Left ventricle myocardium superior (tissue), 1 donor: ENCODE measurements at places on chromosomes 3 and 15. TPM values are rescaled to one million over a fixed set of nuclear protein-coding genes. Genes with fewer than 3 reads are reported as not detected.

GRCh38 chr3:1515882-1516281 lies 423.1 kb downstream of the CNTN6 start:
- DNase-seq, result no peak

DNA sequence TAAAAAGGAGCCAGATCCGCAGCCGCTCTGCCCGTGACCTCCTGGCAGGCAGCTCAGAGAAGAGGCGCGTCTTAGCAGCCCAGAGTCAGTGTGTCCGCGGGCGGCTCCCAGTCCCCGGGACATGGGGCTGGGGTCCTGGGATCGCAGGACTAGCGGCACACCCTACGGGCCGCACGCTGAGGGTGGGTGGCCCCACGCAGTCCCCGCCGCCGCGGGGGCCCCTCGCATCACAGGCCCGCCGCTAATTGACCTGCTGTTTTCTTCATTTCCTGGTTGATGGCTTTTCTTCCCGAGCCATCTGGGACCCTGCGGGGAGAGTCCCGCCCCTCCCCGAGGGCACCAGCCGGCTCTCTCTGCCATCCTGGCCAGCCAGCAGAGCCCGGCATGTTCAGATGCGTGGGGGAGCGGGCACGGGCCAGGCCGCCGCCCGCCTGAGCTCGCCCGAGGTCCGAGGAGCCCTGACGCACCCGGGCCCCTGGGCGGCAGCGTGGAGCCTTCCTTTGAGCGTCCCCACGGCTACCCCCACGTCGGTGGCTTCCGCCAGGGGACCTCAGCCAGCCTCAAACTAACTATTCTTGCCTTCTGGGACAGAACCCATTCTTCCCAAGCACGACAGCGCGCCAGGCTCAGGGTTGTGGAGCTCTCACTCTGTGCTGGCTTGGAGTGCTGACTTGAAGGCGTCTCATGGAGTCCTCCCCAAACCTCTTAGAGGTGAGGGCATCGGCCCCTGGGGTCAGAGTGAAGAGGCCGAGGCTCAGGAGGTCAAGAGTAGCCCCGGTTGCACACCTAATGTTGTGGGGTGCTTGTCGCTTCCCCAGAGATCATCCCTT lies 34.6 kb upstream of the CACNA2D3 start:
- DNase-seq, result peak; percentile 43

DNA sequence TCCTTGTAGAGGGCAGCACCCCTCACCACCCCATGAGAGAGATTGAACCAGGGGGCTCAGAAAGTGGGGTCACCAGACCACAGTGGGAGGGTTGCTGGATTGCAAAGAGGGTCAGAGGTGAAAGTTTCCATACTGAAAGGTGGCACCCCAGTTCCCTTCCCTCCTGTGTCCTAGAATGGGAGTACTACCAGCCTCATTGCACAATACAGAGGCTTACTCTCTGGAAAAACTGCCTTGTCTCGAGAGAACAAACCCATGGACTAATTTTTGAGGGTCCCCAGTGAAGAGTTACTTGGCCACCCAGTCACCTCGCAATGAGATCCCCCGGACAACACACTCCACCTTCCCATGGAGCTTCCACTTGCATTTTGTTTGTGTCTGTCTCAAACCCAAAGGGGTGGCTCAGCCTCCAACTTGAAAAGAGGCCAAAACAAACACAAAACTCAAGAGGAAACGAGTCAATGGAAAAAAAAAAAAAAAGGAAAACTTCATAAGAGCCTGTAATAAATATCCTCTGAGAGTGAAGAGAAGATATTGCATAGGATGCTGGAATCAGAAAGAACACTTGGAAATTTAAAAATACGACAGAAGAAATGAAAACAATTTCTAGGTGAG lies 18.6 kb downstream of the MESP2 start:
- no peak for DNase-seq

- no peak for DNase-seq
These were observed 23.7 kb downstream of the XXYLT1 start for GRCh38 chr3:195247086-195247862.

- no peak for DNase-seq
These were observed 14.9 kb downstream of the MAGI1 start for GRCh38 chr3:66023738-66024385.

DNA sequence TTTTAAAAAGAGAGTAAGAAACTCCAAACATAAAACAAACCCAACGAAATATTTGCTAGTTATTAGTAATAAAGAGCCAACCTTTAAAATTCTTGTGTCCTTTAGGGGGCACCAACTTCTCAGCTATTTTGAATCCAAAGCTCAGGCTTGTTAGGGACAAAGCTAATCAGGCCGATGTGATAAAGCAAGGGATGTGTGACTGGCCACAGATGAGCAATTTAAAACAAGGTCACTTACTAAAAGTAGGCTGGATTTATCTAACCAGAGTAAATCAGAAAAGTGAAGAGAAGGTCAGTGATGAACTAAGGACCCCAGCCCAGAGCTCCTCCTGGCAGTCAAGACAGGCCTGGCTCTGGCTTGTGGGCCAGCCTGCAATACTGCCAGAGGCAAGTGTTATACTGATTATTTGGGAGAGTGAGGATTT lies 108.5 kb downstream of the CYP19A1 start:
- no peak for DNase-seq

Gene CELSR3
- total RNA-seq, result 0.35 TPM
